AG04450 (cell line): ENCODE measurements at places on chromosomes 3 and 15.

- DNase-seq = no peak
Observed at GRCh38 chr3:43212914-43213611, 73.3 kb upstream of the SNRK start.

GRCh38 chr3:183817639-183818038 lies 7.7 kb downstream of the MAP6D1 start:
- DNase-seq = no peak

DNA sequence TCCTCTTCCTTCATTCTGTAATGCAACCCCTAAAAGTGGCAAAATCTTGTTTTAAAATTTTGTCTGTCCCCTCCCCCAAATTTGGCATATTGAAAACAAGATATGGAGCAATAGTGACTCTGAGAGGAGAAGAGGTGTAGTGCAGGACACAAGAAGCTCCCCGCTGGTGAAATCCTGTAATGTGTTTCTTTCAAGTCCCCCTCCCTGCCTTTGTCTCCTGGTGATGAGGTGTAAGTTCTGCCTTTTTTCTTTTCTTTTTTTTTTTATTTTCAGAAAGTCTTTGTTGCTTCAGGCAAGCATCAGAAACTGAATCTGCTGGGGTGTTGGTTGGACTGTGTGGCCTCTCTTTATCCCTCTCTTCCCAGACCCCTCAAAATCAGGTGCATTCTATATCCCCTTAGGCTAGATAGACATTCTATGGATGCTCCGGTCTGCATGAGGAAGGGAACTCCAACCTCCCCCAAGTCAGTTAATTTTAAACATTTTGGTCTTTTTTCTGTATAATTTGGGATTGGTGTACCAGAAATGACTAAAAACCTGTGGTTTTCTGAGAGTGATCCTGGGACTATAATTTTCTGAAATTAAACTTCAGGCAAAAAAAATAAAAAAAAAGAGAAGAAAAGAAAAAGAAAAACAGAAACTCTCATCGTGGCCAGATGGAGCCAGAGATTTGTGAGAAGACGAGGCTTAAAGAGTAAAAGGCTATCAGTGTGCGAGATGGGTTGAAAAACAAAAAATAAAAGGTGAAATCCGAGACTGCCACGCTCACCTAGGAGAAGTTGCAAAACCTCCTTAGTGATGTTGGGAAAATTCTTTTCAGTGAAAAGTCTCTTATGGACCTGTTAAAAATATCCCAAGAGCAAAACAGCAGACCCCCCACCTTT lies 21.4 kb downstream of the ACKR2 start:
- DNase-seq = no peak

GRCh38 chr3:185758912-185759311 lies 65.9 kb downstream of the IGF2BP2 start:
- DNase-seq = no peak

- no peak for DNase-seq
Observed at GRCh38 chr3:148203297-148204010, 494.2 kb upstream of the AGTR1 start.
